ENCODE measurements at places on chromosomes 4 and X.
A peak's percentile ranks its signal among the peaks of the same experiment; 100 is the strongest.

- DNase-seq: no peak
Measured at GRCh38 chrX:119655125-119655524, 37.8 kb downstream of the SEPTIN6 start.

DNA sequence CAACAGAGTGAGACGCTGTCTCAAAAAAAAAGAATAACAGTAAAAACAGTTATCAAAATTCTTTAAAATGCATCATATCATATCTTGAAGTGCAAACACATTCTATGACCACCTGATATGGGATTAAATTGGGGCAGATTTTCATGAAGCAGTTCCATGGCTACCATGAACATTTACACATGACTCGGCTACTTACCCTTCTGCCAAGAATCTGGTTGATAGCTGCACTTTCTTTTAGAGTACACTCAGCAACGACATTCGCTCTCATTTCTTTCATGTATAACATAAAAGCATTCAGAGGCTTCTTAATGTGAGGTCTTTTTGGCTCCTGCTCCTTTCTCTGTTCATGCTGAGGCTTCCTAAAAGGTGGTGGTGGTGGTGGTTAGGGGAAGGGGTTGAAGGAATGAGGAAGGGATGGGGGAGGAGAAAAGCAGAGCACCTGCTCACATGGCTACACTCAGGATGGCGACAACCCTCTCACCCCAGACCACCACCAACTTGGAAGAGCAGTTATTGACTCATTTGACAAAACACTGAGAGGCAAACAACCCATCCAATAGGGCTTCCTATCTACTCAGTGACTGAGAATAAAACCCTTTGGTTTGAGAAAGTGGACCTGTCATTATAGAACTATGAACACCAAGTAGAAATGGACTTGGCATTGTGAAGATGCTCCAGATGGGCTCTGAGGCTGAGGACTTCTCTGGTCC, 88.5 kb downstream of the HADH start:
- DNase-seq: no peak

- no peak for DNase-seq
Measured at GRCh38 chr4:71360844-71361243, 22.0 kb downstream of the SLC4A4 start.

- DNase-seq: no peak
Measured at GRCh38 chr4:118962540-118962939, 73.9 kb downstream of the SYNPO2 start.

DNA sequence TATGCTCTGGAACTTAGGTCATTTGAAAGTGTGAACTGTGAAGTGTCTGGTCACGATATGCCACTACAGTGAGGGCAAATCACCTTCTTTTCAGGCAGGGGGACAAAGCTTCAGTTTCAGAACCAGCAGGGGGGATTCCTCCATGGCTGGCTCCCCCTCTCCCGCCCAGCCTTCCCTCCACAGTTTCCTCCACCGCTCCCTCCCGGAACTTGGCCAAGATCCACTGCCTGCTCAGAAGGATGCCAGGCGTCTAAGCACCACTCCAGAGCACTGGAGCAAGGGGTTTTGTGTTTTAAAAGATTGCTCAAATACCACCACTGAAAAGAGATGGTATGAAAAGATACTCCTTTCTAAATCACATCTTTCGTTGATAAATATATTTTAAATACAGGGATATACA, 126.9 kb downstream of the ELOVL6 start:
- no peak for DNase-seq

GRCh38 chrX:80282535-80282934, 137.7 kb upstream of the TENT5D start:
- DNase-seq: no peak

GRCh38 chrX:115183980-115184379, 5.2 kb upstream of the RBMXL3 start:
- no peak for DNase-seq

DNA sequence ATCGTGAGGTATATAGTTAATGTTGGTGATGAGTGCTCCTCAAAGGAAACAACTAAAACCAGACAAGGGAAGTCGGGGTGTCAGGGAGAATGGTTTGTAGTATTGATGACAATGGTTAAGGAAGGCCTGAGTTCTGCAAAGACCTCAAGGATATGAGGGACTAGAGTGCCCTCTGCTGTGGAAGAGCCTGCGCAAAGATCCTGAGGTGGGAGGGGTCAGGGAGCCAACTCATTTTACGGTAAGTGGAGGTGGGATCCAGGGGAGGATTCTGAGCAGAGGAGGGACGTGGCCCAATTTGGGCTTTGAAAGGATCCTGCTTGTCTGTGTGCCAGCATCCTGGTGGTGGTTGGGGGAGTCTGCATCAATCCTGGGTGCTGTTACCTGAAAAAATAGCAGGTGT, 11.3 kb downstream of the UBA1 start:
- DNase-seq: no peak

DNA sequence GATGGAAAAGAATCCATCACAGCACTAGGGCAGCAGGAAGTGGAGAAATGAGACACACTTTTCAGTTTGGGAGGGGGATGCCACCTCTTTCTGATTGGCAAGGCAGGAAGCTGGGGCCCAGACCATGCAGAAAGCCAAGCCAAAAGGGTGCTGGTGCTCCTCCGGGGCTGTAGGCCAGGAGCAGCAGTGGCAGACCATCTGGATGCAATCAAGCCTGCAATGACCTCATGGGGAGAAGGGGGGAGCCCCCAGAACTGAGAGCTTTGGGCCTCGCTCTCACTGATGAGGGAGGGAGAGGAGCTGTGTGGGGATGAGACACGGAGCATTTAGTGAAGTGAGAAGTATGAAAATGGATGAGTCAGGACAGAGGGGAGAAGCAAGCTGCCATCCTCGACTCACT, 141.3 kb upstream of the NALF2 start:
- DNase-seq: no peak

- no peak for DNase-seq
Measured at GRCh38 chr4:113398441-113399143, 349.1 kb downstream of the ANK2 start.

- DNase-seq: no peak
Measured at GRCh38 chrX:40943093-40943641, 142.1 kb upstream of the USP9X start.

- DNase-seq: no peak
Measured at GRCh38 chr4:80070880-80071603, 2.0 kb downstream of the ANTXR2 start.

DNA sequence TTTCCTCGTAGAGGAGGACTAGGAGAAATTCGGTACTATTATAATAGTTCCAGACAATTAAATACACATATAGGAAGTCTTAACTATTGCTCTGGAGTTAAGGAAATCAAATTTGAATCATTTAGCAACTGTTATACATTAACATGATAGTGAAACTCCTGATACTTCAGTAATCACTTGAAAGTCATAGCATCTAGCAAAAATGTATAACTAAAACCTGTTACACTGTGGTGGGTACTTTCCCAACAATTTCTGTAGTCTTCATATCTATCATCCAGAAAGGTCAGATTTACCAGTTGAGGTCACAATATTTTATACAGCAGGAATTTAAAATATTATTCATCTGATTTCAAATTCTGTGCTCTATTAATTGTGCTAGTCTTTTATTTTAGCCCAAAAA, 669.6 kb upstream of the PCDH10 start:
- DNase-seq: no peak

GRCh38 chrX:16786791-16787735, 797 bp downstream of the TXLNG start:
- peak; percentile 36 for DNase-seq

DNA sequence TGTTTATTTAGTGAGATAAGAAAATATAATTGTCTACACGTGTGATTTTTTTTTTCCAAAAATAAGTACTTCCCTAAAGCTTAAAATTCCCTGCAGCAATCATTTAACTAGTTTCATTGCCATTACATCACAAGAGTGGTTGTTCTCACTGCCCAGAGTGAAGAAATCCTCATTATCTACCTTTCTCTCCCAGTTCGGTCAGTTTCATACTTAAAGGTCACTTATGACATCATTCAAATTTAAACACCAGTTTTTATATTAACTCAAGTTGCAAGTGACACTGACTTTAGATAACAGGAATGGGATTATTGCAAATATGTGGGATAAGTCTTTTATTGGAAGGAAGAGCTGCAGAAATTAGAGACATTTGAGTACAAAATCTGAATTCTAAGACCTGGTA, 1699.8 kb upstream of the IGFBP7 start:
- DNase-seq: no peak

- DNase-seq: no peak
Measured at GRCh38 chr4:136227315-136227714, 1305.0 kb downstream of the PCDH18 start.

- DNase-seq: no peak
Measured at GRCh38 chrX:39396358-39396995, 595.2 kb downstream of the MID1IP1 start.

GRCh38 chr4:38315286-38315685, 348.7 kb upstream of the KLF3 start:
- no peak for DNase-seq

DNA sequence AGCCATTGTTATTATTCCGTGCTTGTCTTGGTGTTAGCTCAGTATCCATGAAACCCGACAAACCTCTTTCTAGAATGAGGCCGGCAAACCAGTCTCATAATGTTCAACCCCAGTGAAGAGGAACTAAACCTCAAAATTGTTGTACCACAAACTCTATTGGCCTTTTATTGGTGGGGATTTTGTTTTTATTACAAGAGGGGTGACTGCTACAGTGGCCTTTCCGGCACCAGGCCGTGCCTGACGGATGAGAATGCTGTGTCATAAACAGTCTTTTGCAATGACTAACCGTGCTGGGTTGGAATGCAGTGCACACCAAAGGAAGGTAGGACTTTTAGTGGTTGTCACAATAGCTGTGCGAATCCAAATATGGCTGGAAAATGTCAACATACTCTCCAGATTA, 60.8 kb downstream of the SHROOM2 start:
- no peak for DNase-seq

- no peak for DNase-seq
Measured at GRCh38 chr4:3598695-3599227, 66.5 kb upstream of the LRPAP1 start.

DNA sequence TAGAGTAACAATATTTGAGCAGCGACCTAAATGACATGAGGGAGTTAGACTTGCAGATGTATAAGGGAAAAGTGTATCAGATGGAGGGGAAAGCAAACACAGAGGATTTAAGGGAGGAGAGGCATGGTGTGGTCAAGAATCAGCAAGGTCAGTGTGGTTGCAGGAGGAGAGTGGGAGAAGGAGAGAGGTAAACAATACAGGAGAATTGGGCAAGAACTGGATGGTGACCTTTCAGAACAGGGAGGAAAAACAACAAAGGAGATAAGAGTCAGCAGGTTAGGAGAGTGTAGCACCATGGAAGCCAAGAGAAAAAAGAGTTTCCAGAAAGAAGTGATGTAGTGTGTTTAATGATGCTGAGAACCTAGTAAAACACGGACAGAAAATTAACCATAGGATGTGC, 178.5 kb downstream of the PAPSS1 start:
- DNase-seq: no peak

DNA sequence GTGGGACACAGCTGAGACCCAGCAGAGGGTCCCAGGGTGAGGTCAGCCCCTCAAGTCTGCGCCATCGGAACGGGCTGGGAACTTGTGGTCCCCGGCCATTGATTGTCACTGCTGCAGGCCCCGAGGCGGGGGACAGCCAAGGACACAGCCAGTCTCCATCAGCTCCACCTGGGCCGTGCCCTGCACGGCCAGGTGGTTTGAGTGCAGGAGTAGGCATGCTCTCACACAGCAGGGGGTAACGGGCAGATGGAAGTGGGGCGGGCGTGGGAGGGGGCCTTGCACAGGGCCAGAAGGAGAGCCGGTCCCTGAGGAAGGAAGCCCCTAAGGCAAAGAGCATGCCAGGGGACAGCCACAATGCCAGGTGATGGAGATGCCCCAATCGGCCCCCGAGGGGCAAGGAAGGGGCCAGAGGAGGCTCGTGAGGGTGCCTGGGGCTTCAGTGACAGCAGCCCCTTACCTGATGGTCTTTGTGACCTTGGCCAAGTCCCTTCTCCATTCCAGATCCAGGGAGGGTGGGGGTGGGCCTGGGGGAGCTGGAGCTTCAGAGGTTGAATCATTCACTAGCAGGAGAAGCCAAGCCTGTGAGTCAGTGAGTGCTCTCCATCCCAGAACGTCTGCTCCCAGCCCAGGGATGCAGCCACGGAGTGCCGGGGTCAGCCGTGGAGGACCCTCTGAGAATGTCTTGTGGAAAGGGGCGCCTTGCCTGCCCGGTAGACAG, 2.3 kb downstream of the ATP2B3 start:
- DNase-seq: no peak

- no peak for DNase-seq
Measured at GRCh38 chrX:35919536-35920309, at the start of gene CFAP47. TSS of gene CFAP47 (plus strand) at chrX:35919734. CDS start at chrX:35919800, 66 bp downstream.

DNA sequence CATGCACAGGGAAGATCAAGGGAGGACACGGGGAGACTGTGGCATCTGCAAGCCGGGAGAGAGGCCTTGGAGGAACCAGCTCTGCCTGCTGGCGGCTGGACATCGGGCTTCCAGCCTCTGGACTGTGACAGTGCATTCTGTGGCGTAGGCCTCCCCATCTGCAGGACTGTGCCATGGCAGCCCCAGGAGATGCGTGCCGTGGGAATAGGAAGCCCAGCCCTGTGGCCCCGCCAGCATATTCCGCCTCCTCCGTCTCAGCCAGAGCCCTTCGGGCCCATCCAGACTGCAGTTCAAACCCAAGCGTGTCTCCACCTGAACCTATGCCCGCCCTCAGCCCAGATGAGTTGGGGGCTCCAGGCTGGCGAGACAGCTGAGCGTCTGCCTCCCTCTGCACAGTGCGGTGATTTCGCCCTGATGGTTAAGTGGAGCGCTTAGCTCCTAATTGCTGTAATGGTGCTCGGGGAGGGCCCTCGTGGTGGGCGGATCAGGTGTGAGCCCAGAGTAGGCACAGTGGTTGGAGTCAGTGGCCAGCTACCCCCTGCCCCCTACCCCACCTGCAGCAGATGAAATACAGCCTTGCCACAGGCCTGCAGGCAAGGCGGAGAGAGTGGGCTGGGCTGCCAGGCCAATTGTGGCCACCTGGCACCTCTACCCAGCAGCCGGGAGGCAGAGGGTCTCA, 133.9 kb downstream of the HMX1 start:
- DNase-seq: no peak

GRCh38 chr4:3310301-3311094, 17.7 kb downstream of the RGS12 start:
- no peak for DNase-seq

- DNase-seq: peak; percentile 28
Measured at GRCh38 chrX:154918060-154918483, 31.9 kb downstream of the F8A1 start.

GRCh38 chrX:135345107-135345589, 35.9 kb downstream of the ETDC start:
- DNase-seq: peak; percentile 10
